ENCODE measurements at places on chromosomes 3 and 15.
A peak's percentile ranks its signal among the peaks of the same experiment; 100 is the strongest.

GRCh38 chr3:46979958-46980497 is 562 bp downstream of the NBEAL2 start:
- DNase-seq = peak; percentile 60

GRCh38 chr3:4816718-4817117 is 162.5 kb upstream of the BHLHE40 start:
- no peak for DNase-seq

GRCh38 chr3:136919799-136920580 is 37.8 kb upstream of the IL20RB start:
- no peak for DNase-seq

DNA sequence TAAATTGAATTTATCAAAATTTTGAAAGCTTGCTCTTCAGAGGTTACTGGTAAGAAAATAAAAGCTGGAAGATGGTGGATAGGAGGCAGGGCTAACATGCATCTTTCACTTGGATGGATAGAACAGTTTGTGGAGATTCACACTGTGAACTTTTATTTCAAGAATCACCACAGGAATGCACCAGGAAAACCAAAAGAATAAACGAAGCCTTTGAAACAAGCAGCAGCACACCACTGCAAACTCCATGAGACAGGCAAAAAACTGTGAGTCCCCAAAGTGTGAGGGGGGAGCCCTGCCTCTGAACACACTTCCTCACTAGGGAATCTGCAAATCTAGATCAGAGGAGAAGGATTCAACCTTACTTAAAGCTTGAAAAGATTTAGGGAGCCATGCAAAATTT is 122.2 kb downstream of the RTP4 start:
- DNase-seq = no peak

GRCh38 chr3:50230104-50230793 is 5.8 kb upstream of the GNAI2 start:
- peak; percentile 54 for DNase-seq

GRCh38 chr15:59691194-59691805 is 2.2 kb upstream of the BNIP2 start:
- no peak for DNase-seq

DNA sequence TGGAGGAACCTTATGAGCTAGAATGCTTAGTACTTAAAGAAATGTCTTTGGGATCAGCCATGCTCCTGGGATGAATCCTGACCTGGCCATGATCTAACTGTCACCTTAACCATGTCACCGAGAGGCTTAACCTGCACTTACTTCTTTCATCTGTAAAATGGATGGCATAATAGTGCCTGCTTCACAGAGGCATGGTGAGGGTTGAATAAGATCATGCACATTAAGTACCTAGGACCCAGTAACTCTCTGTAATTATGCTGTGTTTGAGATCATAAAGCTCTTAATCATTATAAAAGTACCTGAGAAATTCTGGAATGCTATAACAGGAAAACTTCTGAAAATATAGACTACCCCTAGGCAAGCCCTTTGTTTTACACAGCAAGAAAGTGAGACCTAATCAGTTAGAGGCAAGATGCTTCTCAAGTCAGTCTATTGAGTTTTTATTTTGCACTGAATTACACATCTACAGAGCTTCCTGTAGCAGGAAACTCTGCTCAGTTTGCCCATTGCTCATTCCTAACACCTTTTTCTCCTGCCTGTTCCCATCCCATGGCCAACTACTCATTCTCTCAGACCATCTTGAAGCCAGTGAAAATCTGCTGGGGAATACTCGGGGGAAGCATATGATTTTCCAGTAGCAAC is 1015.5 kb upstream of the CFAP20DC start:
- DNase-seq = no peak
